GM13977 (cell line): ENCODE measurements at places on chromosomes 7 and 10.

GRCh38 chr10:79442171-79443040 lies 3.0 kb downstream of the ZCCHC24 start:
- DNase-seq = no peak

- DNase-seq = no peak
Observed at GRCh38 chr10:129140921-129141885, 325.8 kb upstream of the MGMT start.

DNA sequence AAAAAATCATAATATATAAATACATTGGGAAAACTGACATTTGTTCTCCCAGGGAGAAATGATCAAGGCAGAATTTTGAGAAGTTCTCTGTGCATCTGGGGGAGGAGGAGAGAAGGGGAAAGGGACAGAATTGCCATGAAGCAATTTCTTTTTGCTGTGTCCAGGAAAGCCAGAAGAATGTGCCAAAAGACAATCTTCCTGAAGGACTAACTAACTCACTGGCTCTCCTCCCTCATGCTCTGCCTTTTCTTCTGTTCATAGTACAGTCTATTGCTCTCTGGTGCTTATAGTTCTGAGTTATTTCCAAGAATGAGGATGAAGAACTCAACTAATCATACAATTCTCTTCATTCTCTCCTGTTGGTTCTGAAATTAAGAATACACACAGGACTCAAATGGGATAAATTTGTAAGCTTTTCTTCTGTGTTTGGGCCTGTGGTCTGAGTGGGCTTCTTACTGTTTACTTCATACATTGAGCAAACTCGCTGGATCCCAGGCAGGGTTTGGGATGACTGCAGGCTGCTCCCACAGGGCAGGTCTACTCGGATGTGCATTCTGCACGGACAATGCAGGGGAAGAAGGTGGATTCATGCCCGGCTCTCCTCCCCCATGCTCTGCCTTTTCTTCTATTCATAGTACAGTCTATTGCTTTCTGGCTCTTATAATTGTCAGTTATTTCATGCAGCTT lies 22.2 kb upstream of the FAM171A1 start:
- no peak for DNase-seq

GRCh38 chr7:34973400-34973760 lies 63.9 kb downstream of the DPY19L1 start:
- DNase-seq = no peak

DNA sequence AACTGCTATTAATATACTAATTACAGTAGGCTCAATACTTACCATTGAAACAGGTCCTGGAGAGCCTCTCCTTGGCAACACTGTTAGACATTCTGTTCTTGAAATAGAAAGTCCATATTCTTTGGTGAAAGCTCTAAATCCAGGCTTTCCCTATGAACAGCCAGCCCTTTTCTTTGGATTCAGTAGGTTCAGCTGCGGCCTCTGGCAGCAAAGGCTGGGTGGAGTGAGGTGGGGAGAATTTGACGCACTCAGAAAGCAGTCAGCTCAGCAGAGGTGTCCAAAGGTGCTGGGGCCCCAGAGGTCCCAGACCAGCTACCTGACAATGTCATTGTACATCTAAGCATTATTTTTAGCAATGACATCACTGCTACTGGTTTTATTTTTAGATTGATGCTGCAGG lies 146.1 kb downstream of the GRK5 start:
- no peak for DNase-seq

DNA sequence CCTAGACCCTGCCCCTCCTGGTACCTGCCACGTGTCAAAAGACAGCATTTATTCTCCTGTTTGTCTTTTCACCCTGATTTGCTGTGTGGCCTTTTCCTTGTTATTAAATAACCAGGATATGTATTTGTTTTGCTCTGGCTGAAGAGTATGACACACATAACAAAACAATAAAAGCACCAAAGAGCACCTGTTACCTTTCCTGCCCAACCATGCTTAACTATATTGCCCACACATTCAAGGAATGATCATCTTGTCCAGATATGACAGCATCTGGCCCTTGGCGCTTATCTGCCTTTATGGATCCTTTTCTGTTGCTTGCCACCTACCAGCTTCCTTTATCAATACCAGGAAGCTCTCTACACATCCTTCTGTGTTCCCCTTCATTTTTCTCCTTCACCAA lies 357.7 kb downstream of the FGFR2 start:
- DNase-seq = no peak

GRCh38 chr7:100510437-100511239 lies 26.9 kb downstream of the NYAP1 start:
- DNase-seq = no peak

GRCh38 chr10:79140085-79140793 lies 71.5 kb downstream of the ZMIZ1 start:
- no peak for DNase-seq

GRCh38 chr7:65251851-65252620 lies 121.6 kb upstream of the ZNF92 start:
- DNase-seq = no peak

GRCh38 chr10:125766511-125766910 lies 9.1 kb downstream of the MMP21 start:
- DNase-seq = no peak

DNA sequence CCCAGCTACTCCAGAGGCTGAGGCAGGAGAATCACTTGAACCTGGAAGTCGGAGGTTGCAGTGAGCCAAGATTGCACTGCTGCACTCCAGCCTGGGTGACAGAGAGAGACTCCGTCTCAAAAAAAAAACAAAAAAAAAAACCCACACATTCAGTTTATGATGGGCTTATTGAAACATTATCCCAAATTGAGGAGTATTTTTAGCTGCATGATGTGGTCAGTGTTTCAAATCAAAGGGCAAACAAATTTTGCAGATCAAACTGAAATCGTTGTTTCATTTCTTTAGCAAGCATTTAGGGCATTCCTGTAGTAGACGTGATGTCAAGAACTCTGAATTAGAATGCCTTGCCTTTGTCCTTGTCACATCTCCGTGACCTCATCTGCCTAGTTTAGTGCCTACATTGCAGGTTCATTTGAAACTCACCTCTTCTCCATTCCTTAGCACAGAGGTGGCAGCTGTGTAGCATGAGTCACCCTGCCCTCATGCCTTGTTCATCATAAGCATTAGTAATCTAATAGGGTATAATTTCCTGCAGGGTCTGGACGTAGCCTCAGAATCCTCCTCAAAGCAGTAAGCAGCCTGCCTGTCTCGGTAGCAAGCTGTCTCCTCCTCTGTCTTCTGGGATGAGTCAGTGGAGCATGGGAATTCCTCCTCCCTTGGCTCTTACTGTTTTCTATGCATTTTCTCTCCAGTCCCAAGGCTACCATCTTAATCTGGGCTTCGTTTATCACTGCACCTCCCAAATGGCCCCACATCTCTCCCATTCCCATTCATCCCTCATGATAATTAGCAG lies 73.8 kb downstream of the CUL1 start:
- no peak for DNase-seq

- no peak for DNase-seq
Observed at GRCh38 chr7:42456267-42456666, 219.3 kb upstream of the GLI3 start.

- no peak for DNase-seq
Observed at GRCh38 chr7:127838816-127839415, 186.9 kb downstream of the SND1 start.

DNA sequence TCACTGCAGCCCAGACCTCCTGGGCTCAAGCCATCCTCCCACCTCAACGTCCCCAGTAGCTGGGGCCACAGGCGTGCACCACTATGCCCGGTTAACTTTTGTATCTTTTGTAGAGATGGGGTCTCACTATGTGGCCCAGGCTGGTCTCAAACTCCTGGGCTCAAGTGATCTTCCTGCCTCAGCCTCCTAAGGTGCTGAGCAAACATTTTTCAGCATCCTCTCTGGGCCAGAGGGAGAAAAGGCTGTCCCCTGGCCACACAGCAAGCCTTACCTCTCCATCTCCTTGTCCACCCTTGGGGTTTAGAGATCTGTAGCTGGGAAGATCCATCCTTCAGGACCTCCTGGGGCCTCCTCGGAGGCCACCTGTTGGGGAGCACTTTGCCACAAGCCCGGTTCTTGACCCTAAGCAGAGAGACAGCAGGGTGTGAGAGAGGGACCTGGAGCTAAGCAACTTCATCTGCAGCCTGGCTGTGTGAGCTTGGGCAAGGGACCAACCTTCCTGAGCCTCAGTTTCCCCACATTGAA lies 85.8 kb downstream of the MYL10 start:
- DNase-seq = no peak

DNA sequence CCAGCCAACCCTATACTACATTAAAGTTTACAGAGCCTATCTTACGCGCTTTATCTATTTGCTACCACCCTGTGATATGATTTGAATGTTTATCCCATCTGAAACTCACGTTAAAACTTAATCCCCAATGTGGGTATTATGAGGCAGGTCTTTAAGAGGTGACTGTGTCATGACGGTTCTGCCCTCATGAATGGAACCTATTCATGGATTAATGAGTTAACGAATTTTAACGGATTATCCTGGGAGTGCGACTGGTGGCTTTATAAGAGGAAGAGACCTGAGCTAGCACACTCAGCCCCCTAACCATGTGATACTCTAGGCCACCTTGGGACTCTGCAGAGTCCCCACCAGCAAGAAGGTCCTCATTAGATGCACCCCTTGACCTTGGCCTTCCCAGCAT lies 37.8 kb downstream of the SRPK2 start:
- DNase-seq = no peak

GRCh38 chr10:31912289-31912688 lies 16.3 kb downstream of the ARHGAP12 start:
- no peak for DNase-seq

- no peak for DNase-seq
Observed at GRCh38 chr7:100093498-100093897, 4.7 kb downstream of the COPS6 start.

DNA sequence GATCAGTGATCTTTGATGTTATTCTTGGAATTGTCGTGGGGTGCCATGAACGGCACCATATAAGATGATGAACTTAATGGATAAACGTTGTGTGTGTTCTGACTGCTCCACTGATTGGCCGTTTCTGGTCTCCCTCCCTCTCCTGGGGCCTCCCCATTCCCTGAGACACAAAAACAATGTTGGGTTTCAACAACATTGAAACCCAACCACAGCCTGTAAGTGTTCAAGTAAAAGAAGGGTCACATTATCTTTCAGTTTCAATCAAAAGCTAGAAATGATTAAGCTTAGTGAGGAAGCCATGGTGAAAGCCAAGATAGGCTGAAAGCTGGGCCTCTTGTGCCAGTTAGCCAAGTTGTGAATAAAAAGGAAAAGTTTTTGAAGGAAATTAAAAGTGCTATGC lies 19.5 kb downstream of the EN2 start:
- DNase-seq = peak; percentile 38

GRCh38 chr10:103911021-103911459 lies 6.9 kb downstream of the STN1 start:
- peak; percentile 32 for DNase-seq

DNA sequence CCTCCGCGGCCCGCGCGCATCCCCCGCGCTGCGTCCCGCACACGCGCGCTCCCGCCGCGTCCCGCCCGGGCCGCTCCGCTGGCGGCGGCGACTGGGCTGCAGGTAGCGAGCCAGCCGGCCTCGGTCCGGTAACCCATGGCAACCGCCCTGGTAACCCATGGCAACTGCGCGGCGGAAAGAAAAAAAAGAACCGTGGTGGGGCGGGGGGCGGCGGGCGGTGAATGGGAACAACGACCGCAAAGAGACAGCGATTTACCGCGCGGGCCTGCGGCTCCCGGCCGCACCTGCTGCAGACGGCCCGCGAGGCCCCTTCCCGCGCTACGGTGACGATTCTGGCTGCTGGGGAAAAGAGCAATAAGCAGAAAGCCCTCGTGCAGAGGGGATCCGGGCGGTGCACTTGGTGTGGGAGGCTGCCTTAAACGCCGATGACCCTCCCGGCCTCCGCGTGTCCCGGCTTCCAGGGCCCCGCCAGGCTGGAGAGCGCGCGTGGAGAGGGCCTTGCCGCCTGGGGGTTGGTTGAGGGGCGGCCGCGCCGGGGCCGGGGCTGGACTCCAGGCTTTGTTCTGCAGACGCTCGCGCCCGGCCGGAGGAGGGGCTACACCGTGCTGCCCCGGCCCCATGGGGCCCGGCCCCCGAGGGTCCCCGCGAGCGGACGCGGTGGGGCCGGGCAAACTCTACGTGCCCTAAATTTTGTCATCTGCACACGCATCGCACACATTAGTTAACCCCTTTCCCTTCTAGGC lies 84.7 kb downstream of the SNX10 start:
- peak; percentile 69 for DNase-seq

DNA sequence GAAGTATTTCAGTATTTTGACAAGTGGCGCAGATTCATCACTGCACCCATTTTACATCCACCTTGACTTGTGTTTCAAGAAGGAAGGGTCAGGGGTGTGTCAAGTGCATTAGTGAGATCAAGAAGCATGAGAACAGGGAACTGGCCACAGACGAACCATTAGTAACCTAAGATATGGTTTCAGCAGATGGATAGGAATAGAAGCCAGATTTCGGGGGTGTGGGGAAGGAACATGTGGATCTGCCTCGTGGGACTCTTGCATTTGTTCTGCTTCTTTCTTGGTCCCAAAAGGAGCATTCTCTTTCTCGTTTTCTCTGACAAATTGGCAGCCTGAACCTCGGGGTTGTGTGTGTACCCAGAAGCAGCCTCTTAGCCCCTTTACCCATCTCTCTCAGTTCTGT lies 9.6 kb downstream of the DENND2A start:
- DNase-seq = no peak

GRCh38 chr7:88761779-88762178 lies 2.3 kb downstream of the ZNF804B start:
- no peak for DNase-seq

- DNase-seq = no peak
Observed at GRCh38 chr10:129345763-129346162, 121.3 kb upstream of the MGMT start.

DNA sequence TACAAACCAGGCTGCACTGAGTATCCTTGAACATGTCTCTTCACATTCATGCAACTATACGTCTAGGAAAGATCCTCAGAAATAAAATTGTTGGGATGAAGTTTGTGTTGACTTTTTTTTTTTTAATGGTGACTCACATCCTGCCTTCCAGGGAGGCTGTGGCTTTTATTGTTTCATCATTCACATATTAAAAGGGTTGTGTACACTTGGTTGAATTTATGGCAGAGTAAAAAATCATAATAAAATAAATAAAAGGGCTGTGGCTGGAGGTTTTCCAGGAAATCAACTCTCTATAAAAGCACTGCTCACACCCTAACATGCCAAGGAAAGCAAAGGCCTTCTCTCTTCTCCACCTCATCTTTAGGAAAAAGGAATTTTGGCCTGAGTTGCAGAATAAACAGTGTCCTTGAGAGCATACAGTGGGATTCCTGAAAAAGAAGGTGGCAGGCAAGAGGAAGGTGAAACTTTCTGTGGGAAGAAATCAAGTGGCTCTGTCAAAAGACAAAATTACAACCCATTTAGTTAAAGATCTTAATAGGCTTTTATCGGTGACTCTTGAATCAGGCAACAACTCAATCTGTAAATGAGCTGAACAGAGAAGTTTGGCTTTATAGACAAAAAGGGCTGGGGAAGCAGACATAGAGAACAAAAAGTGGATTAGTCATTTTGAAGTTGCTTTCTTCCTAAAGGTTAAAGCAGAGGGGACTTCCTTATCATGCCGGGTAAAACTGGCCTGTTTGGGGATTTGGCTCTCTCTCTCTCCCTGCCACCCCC lies 41.6 kb upstream of the FHIP2A start:
- DNase-seq = no peak
